ENCODE measurements at places on chromosomes 11 and 22.

DNA sequence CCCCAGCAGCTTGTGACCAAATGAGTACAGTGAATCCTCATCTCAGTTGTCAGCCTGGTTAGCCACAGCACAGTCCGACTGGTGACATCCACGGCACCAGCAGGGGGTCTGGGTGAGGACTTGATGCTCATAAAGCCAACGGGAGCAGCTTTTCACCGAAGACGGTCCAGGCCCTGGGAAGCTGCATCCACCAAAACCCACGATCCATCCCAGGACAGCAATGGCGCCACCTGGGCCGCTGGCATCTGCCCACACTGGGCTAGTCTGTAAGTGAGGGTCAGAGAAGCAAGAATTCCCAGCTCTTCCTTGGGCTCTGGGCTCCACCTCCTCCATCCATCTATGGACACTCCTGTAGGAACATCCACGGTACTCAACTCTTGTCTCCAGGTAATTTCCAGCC is 25.1 kb upstream of the FXYD6 start:
- DNase-seq, result no peak

GRCh38 chr22:42984397-42984796 is 30.6 kb downstream of the PACSIN2 start:
- DNase-seq, result no peak

DNA sequence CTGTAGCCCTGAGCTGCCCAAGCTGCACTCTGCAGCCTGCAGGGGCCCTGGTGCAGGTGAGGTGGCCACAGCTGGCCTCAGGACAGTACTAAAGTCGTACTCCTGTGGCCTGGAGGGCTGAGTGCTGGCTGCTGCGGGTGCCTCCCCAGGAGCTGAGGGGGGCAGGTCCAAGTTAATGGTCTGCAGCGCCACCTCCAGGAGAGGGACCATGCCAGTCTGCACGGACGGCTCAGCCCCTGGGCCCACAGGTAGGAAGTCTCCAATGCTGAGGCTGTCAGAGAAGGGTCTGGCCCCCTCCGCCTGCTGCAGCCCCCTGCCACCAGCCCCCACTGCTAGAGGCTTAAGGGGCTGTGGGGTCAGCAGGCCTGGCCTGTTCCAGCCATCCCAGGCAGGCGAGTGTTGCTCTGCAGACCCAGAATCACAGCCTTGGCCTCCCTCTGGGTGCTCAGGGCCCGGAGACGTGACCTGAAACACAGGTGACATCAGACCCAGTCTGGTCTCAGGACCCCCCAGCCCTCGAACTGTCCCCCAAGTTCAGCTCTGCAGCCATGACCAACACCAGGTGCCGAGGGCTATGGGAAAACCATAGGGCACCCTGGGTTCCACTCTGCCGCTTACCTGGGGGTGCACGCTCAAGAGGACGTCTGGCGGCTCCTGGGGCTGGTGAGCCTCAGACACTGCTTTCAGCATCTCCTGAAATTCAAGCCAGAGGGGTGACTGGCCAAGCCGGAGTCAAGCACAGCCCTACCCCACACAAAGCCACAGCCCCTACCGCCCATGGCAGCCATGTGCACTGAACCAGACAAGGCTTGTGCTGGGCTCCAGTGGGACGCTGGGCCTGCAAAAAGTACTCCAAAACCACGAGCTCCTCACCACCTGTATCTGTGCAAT is 20.8 kb downstream of the SELENOO start:
- DNase-seq, result no peak

- no peak for DNase-seq
These were observed 4.8 kb downstream of the SELENOM start for GRCh38 chr22:31102441-31103081.

GRCh38 chr22:41526830-41527799 is 17.2 kb downstream of the POLR3H start:
- peak; percentile 25 for DNase-seq

GRCh38 chr11:5701055-5701577 is 11.5 kb downstream of the TRIM22 start:
- DNase-seq, result no peak

GRCh38 chr22:30906411-30906810 is 62.2 kb downstream of the MORC2 start:
- no peak for DNase-seq

DNA sequence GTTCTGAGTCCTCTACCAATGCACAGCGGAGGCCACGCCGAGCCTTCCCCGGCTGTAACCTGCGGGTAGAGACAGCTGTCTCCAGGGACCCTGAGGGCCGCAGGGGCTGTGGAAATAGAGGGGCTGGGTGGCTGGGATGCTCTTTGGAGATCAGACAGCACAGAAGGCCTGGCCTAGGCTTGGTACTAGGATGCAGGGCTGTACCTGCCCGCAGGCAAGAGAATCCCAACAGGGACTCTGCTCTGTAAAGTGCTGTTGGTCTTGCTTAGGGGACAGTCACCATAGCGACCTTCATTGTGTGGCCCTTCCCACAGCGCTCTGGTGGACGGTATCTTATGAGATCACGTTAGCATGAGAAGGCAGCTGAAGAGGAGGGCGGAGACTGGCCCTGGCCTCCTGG is 11.3 kb upstream of the KCNJ5 start:
- DNase-seq, result no peak

- no peak for DNase-seq
These were observed 22.8 kb downstream of the PICALM start for GRCh38 chr11:86046116-86046515.

DNA sequence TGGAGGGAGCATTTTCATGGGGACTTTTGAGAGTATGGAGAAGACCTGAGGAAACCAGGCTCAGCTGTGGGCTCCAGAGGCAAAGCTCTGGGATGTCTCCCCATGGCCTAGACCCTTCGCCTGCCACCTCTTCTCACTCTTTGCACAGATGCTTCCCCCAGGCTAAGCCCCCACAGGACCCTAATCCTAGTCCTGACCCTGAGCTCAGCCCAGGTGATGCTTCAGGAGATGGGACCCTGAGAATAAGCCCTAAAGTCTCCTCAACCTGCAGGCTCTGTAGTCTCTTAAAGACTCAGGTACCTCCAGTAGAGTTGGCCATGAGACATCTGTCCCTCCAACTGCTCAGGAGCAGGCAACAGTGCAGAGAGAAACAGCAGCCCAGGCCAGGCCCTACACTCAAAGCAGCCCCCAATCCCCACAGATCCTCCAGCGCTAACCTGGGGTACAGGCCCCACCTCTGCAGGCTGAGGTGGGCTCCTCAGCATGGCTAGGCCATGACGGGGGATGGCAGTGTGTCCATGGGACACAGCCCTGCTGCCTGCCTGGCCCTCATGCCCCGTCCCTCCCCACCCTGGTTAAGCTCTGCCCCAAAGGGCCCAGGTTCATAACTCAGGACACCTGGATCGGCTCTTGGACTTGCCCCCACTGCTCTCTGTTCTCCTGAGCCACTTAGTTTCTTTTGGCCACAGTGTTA is 39.4 kb downstream of the GGTLC2 start:
- DNase-seq, result no peak

- no peak for DNase-seq
These were observed 68.0 kb downstream of the ZBTB44 start for GRCh38 chr11:130246738-130247137.

GRCh38 chr22:41540365-41540764 is 3.9 kb downstream of the POLR3H start:
- DNase-seq, result no peak

DNA sequence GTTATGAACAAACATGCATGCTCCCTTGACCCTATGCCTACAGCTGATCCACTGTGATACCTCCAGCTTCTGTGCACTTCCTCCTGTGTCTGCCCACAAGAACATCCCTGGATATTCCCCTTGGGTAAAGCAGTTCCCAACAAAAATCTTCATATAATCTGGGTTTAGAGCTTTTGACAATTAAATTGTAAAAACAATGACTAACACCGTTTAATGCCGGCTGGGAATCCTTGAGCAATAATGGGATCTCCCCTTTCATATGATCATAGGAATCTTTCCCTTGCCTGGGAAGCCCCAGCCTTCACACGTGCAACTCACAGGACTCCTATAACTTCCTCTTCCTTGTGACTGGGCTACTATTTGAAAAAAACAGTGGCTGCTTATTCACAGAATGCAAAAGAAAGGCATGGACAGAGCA is 6.3 kb upstream of the ZC3H12C start:
- no peak for DNase-seq

DNA sequence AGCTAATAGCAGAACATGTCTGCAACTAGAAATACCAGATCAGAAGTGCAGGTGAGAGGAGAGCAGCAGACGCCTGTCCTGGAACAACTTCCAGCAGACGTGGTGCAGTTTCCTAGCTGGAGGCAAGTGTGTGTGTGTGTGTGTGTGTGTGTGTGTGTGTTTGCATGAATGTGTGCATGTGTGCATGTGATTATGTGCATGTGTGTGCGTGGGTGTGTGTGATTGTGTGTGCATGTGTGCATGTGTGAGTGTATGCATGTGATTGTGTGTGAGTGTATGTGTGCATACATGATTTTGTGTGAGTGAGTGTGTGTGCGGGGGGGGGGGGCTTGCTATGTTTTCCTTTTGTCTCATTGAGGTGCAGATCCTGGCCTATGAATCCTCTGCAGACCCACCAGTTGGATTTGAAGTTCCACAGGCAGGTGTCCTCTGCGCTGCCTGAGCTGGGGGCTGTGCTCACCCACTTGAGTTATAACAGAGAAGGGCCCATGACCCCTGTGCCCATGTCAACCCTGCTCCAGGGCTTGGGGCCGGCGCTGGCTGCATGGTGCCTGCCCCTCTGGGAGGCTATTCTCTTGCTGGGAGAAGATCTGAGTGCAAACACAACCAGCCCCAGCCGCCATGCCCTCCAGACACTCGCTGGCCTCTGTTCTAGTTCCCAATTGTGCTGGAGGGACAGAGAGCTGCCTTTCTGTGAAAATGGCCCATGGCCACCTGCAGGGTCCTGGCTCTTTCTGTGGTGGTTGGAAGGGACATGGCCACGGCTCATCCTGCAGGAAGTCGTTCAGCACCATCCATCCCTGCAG is 821.3 kb downstream of the BRD1 start:
- DNase-seq, result no peak

- DNase-seq, result no peak
These were observed 68.5 kb downstream of the ADM start for GRCh38 chr11:10373340-10373739.

DNA sequence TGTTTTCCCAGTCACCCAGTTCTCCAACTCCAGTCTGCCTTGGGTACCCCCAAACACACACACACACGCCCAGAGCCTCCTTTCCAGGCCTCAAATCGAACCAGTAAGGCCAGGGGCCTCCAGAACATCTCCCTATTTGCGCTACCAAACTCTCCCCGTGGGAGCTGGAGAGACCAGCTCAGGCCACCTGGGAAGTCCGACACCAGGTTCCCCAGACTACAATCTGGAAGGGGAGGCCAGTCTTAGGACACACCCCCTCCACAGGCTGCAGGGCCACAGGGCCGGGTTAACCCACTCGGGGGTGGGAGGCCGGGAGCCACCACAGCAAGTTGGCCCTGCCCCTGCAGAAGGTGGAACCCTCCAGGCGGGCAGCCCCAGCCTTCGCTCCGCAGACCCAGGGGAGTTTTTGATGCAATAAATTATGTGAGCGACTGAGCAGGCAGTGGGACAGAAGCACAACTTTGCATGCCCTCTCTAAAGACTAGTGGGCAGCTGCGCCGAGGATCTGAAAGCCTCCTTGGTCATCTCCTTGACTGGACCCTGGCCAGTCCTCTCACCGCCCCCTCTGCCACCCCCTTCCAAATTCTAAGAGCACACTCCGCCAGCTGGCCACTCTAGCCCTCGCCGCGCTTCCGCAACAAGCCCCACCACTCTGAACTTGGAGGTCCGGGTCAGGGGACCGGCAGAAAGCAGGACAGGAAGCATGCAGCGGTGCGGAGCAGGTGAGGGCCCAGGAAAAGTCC is 2.8 kb downstream of the IGF2 start:
- DNase-seq, result no peak

- no peak for DNase-seq
These were observed 181.4 kb upstream of the MTMR2 start for GRCh38 chr11:96105197-96105895.

- DNase-seq, result no peak
These were observed 30.1 kb downstream of the KIAA0930 start for GRCh38 chr22:45210577-45210976.

GRCh38 chr11:101477926-101478325 is 105.9 kb downstream of the TRPC6 start:
- DNase-seq, result no peak

GRCh38 chr22:27925331-27925730 is 6.3 kb upstream of the PITPNB start:
- DNase-seq, result no peak

- no peak for DNase-seq
These were observed 68.4 kb downstream of the TBC1D22A start for GRCh38 chr22:46830841-46831240.

DNA sequence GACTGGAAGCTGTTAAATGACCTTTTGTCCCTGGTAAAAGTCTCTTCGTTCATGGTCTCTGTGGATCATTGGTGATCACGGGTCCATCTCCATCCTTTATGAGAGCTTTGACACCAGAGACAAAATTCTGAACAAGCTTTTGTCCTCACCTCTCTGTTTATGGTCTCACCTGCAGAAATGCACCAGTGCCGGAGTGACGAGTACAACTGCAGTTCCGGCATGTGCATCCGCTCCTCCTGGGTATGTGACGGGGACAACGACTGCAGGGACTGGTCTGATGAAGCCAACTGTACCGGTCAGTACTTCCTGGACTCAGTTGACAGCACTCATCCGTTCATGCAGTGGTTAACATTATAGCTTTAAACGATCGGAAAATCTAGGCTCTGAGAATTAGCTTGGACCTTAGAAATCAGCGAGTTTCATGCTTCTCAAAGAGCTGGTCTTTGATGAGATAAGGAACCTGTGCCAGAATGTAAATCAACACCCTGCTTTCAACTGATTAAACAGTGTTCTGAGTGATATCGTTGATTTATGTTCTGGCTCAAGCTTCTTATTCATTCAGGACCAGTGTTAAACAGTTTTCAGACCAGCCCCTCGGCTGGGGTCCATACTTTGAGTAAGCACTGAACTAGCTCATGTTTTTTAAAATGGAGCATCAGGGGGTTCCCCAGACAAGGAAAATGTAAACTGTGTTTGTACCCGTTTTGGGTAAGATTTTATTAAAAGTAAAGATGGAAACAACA is 124.5 kb upstream of the SORL1-AS1 start:
- DNase-seq, result no peak

DNA sequence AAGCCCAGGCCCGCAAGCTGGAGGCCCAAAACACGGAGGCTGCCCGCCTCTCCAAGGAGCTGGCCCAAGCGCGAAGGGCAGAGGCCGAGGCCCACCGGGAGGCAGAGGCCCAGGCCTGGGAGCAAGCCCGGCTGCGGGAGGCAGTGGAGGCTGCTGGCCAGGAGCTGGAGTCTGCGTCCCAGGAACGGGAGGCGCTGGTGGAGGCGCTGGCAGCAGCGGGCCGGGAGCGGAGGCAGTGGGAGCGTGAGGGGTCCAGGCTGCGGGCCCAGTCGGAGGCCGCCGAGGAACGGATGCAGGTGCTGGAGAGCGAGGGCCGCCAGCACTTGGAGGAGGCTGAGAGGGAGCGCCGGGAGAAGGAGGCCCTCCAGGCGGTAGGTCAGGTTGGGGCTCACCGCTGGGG is 4.8 kb downstream of the CCDC88B start:
- no peak for DNase-seq

All from activated CD8-positive, alpha-beta memory T cell treated with anti-CD3 and anti-CD28 coated beads for 4 hours (primary cell).